Right lung (tissue), 10 donors: ENCODE measurements at places on chromosomes 11 and 22. TPM values are rescaled to one million over a fixed set of nuclear protein-coding genes. Genes with fewer than 3 reads are reported as not detected.

GUCY1A2 gene
- 31.7 TPM for polyA plus RNA-seq

ASPHD2 gene
- 0.63 TPM for polyA plus RNA-seq

OR10D3 gene
- polyA plus RNA-seq: not detected

ADAMTS15 gene
- 35.2 TPM for polyA plus RNA-seq

CRYBA4 gene
- polyA plus RNA-seq: 0.91 TPM

TPH1 gene
- 2.8 TPM for polyA plus RNA-seq

TBX10 gene
- not detected for polyA plus RNA-seq

TRIM48 gene
- polyA plus RNA-seq: not detected

APOL6 gene
- 7.4 TPM for polyA plus RNA-seq

UPK3A gene
- polyA plus RNA-seq: not detected

OPCML gene
- polyA plus RNA-seq: 2.6 TPM

LIPT2 gene
- 5.4 TPM for polyA plus RNA-seq
